ENCODE measurements at places on chromosomes 2 and 18.

DNA sequence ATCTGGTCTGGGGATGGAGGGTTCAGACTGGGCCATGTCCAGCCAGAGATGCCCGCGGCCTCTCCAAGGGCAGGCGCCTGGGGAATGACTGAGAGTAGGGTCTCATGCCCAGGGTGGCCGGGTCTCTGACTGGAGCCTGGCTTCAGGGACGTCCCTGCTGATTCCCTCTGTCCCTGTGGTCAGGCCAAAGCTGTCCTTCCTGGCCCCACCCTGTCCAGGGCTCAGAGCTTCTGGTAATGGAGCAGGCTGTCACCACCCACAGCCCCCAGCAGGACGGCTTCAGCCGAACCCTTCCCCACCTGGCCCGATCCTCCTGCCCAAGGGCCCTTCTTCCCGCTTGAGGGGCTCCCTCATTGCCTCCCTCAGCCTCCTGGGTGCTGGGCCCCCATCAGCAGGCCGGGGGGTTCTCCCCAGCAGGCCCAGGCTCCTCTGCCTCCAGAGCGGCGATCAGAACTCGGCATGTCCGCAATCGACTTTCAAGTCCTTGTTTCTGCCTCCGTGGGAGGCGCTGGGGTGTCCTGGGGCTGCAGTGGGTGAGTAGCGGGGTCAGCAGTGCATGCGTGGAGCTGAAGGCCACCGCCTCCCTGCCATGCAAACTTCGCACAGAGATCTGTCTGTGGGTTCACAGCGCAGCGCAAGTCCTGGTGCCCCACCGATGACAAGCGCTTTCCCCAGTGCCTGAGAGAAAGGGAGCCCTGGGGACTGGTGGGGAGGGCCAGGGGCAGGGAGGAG lies 18.3 kb downstream of the RAMP1 start:
- no peak for DNase-seq

GRCh38 chr2:117972476-117973123 lies 41.3 kb downstream of the CCDC93 start:
- DNase-seq: no peak

DNA sequence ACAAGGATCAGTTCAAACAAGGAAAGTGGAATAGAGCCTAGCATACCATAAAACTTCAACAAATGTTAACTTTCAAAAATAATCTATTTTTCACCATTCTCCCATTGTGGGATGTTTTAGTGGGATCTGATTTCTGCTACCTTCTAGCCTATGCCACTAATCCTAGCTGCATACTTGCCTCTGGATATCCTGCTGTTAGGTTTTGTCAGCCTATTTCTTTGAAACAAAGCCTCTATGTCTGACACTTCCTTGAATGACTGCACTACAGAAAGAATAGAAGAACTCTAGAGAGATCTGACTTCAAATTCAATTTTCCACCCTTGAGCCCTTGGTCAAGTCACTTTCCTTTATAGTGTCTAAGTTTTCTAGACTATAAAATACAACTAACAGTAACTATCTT lies 291.5 kb downstream of the PTH2R start:
- DNase-seq: no peak

DNA sequence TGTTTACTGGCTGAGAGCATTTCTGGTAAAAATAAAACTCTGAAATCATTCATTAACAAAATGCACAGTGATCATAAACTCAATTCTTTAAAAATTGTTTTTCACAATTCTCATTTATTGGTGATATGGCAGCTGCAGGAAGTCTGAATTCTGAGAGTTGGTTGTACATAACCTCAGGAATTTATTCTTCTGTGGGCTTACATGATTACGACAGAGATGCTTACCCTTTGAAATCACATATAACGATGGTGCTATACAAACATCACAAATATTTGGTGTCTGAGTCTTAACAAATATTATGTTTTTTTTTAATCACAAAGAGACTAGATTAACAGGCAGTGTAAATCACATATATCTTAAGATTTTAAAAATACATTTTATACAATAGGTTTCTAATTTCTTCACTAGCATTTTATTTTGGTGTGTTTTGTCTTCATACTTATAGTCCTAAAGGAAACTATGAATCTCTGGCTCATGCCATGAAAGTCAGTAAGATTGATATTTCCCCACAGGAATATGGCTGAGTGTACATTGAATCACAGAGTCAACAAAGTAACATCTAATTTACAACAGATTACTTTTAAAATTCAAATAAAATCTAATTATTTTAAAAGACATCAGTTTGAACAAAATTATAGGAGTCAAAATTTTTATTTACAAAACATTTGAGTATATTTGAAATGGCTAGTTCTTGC lies 318.8 kb upstream of the THUMPD2 start:
- no peak for DNase-seq

- DNase-seq: no peak
Observed at GRCh38 chr2:236286873-236287545, 22.8 kb upstream of the ASB18 start.

DNA sequence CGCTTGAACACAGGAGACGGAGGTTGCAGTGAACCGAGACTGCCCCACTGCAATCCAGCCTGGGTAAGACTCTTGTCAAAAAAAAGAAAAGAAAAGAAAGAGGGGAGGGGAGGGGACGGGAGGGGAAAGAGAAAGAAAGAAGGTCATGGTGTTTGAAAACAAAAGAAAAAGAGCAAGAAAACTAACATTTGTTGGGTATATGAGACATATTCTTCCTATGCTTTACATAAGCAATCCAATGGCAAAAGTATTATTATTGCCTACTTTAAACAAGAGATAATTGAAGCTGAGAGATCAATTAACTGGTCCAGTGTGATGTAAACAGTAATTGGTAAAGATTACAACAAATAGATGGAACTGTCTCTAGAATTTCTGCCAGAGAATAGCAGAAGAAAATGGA lies 157.3 kb downstream of the ZRANB3 start:
- no peak for DNase-seq

GRCh38 chr2:8252997-8253694 lies 428.7 kb upstream of the ID2 start:
- peak; percentile 42 for DNase-seq

DNA sequence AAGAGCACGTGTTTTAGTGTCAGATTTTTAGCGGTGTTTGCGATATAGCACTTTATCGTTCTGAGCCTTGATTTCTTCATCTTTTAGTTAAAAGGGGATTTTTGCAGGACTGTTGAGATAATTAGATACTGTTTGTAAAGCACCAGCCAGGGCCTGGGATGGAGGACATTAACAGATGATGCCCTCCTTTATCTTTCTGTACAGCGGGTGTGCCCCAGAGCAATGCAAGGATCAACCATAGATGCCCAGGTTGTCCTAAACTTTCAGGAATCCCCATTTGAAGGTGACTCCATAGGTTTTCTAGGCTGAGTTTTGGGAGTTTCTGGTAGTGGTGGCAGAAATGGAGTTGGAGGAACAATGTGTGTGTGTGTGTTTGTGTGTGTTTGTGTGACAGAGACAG lies 97.0 kb upstream of the SPRED2 start:
- DNase-seq: no peak

DNA sequence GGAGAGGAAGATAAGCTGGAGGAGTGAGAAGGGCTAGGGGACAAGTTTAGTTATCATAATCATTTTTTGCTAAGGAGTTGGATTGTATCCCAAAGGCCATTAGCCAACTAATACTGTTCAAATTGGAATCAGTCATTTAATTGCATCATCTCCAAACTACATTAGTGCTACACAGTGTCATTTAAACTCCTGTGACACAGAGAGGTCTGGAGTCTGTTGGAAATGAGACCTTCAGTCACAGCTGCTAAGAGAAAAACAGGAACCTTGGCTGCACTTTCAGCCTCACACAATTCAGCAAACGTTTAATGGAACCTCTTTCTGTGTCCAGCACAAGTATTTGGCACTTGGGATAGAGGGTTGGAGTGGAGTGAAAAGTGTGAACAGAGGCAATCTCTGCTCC lies 175.5 kb upstream of the MGAT5 start:
- DNase-seq: no peak

GRCh38 chr2:5590886-5591285 lies 101.3 kb upstream of the SOX11 start:
- no peak for DNase-seq

DNA sequence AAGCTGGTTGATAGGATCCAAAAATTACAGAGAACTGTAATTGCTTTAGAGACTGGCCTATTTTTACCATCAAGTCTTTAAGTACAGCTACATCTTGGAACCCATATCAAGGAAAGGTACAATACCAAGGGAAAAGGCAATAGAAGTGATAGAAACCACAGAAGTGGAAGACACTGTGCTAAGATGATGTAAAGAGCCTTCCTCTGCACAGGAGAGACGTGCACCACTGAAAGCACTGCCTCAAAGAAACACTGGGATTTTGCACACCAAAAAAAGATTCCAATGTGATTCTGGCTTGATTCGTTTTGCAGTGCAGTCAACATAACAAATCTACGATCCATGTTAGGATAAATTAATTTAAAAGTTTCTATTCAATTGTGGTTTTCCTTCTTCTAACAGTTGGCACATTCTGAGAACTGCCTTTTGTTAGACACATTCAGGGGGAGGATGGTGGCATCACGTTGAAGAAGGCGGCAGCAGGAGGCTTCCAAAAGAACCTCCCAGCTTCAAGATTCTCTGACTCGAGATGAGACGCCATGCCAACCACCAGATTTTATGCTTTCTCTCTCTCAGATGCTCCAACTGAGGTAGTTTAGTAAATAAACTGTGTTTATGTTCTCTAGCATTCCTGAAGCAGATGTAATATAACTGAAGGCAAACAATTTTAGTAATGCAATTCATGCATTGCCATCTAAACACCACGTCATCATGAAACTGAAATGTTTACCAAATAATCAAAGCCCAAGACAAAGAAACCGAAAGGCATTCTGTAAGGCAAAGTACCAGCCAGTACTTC lies 102.9 kb downstream of the BCL2 start:
- DNase-seq: no peak

DNA sequence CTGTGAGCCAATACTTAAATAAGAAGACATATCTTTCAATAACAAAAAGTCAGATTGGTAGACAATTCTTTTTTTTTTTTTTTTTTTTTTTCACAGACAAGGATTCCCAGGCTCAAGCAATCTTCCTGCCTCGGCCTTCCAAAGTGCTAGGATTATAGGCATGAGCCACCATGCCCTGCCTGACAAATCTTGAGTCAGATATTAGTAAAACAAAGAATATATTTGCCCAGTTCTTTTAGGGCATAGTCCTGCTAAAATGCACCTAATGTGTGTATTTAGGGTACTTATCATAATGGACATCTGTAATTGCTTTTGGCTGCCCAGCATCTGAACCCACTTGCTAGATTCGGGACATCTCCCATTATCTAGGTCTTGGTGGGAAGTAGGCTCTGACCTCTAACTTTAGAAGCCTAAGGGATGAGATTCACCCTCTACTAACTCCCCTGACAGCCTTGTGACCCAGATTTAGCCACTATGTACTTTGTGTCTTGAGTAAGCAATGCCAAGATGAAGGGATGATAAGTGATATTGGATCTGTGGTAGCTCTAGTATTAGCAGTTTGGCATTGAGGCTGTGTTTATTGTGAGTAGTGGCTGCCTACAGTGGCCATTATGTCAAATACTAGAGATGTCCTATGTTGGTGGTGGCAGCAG lies 18.5 kb upstream of the PSME4 start:
- DNase-seq: no peak

DNA sequence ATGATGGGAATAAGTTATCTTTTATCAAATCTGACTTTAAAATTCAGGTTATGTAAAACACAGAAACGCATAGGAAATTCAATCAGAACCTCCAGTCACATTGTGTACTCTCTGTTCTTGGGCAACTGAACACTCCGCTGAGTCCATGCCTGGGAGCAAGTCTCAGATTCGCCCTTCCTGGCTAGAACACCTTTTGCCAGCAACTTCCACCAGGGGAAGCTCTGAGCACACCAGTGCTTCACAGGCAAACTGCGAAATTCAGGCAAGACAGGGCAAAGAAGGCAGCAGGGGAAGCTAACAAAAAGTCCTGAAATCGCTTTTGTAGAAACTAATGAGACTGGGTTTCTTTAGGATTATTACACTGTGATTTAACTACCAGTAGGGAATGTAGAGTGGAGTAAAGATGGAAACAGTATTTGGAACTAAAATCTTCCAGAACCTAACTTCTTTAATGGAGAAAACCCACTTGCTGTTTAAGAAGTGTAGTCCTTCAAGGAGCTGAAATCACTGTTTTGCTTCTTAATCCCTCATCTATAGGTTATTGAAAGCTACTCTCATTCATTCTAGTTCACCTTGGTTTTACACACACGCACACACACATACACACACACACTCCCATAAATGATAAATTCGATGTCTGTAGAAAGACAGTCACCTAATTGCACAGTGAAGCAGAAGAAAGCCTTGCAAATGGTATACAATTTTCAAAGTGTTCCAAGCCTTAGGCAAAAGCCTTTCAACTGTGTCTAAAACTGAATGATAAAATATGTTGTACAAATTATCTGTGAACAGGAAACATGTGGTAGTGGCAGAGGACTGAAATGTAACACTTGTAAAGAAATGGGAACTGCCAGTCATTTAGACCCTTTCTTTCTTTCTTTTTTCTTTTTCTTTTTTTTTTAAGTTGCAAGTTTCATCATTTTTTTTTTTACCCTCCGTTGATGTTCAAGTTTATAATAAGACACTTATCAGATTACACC lies 214.5 kb downstream of the TMEM182 start:
- DNase-seq: peak; percentile 16

GRCh38 chr2:75716406-75716805 lies 5.7 kb upstream of the GCFC2 start:
- no peak for DNase-seq

GRCh38 chr2:174787487-174788205 lies 23.4 kb upstream of the CHRNA1 start:
- no peak for DNase-seq

Data from GM20000 (cell line).